Myocyte (in vitro differentiated cells): ENCODE measurements at places on chromosomes 12 and 14. TPM values are rescaled to one million over a fixed set of nuclear protein-coding genes. Genes with fewer than 3 reads are reported as not detected.
A peak's percentile ranks its signal among the peaks of the same experiment; 100 is the strongest.

The FAM186B gene
- 0.10 and 0.27 TPM in 2 replicates for total RNA-seq

The WIF1 gene
- 0.10 and 0.19 TPM in 2 replicates for total RNA-seq

The TAS2R46 gene
- 0.62 TPM in 1 of 2 replicates, not detected in the other for total RNA-seq

The CLEC14A gene
- 0.08 and 0.10 TPM in 2 replicates for total RNA-seq

The PXN gene
- 98.8 and 128 TPM in 2 replicates for total RNA-seq

The SPTLC2 gene
- 10.5 and 11.6 TPM in 2 replicates for total RNA-seq

The BMP4 gene
- total RNA-seq, result 12.7 and 12.9 TPM in 2 replicates

The FAIM2 gene
- 1.9 and 2.3 TPM in 2 replicates for total RNA-seq

The ALG10 gene
- 8.1 and 9.2 TPM in 2 replicates for total RNA-seq

The C14orf39 gene
- total RNA-seq, result 2.1 and 2.2 TPM in 2 replicates

- DNase-seq, result no peak
These were observed 188.8 kb downstream of the ESRRB start for GRCh38 chr14:76564471-76565422.

DNA sequence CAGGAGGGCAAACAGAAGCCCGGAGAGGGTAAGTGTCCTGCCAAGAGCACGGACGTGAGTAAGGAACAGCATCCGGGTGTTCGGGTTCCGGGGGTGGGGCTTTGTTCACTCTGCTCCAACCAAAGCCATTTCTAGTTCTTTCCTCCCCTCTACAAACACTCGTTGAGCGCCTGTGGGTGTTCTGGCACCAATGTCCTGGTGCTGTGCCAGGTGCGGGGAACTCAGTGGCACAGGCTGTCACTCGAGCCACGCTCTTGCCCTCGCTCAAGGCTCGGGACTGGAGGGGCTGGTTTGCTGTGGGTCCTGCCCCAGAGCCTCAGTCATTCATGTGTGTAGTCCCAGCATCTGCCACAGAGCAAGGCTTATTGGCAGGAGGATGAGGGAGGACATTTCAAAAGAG, 157.5 kb downstream of the CALM1 start:
- no peak for DNase-seq

GRCh38 chr12:49567302-49567610, 686 bp downstream of the MCRS1 start:
- DNase-seq, result no peak

DNA sequence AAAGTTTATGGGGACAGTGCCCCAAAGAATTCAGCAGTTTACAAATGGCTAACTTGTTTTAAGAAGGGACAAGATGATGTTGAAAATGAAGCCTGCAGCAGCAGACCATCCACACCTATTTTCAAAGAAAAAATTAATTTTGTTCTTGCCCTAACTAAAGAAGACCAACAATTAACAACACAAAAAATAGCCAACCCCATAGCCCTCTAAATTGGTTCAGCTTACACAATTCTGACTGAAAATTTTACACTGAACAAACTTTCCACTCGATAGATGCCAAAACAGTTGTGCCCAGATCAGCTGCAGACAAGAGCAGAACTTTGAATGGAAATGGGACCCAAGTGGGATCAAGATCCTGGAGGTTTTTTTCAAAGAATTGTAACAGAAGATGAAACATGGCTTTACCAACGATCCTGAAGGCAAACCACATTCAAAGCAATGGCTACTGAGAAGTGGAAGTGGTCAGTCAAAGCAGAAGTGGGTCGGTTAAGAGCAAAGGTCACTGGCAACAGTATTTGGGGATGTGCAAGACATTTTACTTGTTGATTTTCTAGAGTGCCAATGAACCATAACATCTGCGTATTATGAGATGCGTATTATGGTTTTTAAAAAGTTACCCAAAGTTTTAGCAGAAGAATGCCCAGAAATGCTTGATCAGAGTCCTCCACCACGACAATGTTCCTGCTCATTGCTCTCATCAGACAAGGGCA, 30.0 kb downstream of the SLC39A9 start:
- no peak for DNase-seq

DNA sequence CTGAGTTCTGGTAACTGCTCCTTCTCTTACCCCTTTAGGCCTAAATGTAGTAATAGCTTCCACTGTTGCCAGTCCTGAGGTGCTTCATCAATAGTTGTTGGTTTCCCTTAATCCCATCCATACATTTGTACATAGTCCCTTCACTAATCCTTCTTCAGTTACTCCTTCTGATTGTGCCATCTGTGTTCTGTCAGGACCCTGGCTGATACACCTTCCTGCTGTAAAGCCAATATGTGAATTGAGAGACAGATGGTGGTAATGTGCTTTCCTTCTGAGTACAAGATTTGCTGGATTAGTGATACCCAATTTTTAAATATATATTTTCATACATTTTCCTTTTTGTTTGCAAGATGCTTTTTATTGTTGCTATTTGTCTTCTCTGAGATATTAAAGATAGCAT, 66.4 kb downstream of the OTOGL start:
- no peak for DNase-seq

- DNase-seq, result no peak
These were observed 1.0 kb downstream of the SOS2 start for GRCh38 chr14:50230401-50230700.

- peak; percentile 3 for DNase-seq
These were observed 21.1 kb upstream of the PPP2R5E start for GRCh38 chr14:63564318-63564717.

DNA sequence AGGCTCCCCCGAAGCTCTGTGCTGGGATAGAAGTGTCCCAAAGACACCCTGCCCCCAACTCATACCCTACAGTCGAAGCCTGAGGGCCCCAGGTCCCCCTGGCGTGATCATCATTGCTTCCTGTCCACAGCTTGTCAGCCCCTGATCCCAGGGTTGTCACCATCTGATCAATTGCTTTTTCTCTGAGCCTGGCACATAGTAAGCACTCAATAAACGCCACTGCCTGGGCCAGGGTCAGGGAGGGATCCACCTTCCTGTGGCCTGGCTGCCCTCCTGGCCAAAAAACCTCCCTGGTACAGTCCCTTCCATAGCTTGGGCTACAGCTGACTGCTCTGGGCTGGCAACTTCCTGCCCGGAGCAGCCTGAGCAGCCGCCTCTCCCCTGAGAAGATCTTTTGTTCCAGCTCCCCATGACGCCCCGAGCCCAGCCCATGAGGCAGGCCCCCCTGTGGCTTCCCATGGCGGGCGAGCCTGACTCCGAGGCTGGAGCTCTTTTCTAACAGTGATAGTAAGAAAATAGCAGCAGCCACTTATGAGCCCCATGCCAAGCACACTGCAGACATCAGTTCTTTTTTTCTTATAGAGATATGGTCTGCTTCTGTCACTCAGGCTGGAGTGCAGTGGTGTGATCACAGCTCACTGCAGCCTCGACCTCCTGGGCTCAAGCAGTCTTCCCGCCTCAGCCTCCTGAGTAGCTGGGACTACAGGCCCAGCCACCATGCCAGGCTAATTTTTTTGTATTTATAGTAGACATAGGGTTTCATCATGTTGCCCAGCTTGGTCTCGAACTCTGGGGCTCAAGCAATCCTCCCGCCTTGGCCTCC, 6.5 kb downstream of the SH2B3 start:
- peak; percentile 74 for DNase-seq

- DNase-seq, result no peak
These were observed 48.5 kb upstream of the CPM start for GRCh38 chr12:68981516-68981915.

DNA sequence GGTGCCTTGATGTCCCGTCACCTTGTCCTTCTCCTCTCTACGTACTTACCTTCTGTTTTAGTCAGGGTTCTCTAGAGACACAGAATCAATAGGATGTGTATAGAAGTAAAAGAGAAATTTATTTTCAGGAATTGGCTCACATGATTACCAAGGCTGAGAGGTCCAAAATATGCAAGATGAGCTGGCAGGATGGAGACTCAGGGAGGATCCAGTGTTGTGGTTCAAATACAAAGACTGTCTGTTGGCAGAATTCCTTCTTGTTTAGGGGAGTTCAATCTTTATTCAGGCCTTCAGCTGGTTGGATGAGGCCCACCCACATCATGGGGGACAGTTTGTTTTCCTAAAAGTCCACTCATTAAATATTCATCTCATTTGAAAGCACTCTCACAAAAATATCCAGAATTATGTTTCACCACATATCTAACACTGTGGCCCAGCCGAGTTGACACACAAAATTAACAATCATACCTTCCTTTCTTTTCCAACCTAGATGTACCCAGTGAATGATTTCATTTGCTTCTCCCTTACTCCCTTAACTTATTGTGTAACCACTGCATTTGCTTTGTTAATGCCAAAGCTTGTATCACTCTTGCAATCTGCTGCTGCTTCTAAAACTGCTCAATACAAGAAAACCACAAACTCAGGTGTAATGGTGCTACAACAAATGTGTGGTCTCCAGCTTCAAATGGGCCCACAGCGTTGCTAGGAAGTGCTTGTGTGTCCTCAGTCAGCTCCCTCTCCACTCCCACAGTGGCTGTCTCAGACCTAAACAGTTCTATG, 195.4 kb upstream of the ARHGAP5 start:
- DNase-seq, result peak; percentile 13

- no peak for DNase-seq
These were observed 56.7 kb downstream of the TTC7B start for GRCh38 chr14:90759370-90760077.

DNA sequence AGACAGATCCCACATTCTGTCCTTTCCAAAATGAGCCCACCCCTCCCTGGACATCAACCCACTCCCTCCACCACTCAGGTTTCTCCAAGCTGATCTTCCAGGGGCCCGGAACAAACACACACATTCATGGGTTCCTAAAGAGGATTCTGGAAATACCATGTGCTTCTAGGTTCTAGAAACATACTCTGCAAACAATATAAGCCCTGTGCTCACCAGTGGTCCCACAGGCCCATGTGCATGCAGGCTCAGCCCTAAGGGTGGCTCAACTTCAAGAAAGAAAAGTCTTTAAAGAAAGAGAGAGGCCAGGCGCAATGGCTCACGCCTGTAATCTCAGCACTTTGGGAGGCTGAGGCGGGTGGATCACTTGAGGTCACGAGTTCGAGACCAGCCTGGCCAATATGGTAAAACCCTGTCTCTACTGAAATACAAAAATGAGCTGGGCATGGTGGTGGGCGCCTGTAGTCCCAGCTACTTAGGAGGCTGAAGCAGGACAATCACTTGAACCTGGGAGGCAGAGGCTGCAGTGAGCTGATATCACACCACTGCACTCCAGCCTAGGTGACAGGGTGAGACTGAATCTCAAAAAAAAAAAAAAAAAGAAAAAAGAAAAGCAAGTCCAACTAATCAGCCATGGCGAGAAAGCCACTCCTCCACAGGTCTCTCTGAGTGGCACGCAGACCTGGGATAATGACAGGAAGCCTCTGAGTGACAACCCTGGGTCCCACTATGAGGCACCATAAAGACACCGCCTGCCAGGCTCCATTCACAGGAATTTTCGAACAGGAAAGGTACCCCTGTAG, 59.5 kb upstream of the PNMA1 start:
- DNase-seq, result no peak

GRCh38 chr12:110582276-110583136, 612 bp downstream of the PPTC7 start:
- peak; percentile 72 for DNase-seq

- DNase-seq, result no peak
These were observed 142.4 kb downstream of the ZFP36L1 start for GRCh38 chr14:68650404-68650994.

- no peak for DNase-seq
These were observed 6.0 kb downstream of the MTERF2 start for GRCh38 chr12:106980944-106981343.

DNA sequence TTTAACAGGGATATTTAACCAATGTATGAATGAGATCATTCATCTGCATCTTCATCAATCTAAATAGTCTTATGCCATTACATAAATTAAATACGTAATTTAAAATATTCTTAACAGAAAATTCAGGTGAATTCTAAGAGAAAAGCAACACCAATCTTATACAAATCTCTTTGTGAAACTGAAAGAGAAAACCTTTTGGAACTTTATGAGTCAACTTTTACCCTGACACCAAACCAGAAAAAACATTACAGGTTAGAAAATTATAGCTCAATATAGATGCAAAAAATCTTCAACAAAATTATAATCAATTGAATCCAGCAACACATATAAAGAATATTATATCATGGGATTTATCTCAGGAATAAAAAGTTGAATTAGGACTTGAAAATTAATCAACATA, 3.4 kb downstream of the GLIPR1L1 start:
- no peak for DNase-seq

- DNase-seq, result peak; percentile 70
These were observed 217.3 kb upstream of the EEA1 start for GRCh38 chr12:93146263-93146939.

DNA sequence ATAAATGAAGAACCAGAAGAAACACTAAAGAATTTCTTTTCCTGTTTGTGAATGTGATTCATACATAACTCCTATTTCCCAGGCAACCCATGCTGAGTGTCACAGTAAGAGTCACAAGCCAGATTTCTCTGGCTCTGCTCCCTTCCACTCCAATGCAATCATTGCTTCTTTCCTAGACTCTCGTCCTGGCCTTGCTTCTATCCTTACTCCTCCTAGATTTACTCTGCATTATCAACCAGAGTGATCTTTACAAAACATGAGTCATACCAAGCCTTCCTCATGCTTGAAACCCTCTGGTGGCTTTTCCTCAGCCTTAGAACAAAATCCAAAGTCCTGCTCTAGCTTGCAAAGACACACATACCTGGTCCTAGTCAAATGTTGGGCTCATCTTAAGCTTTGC, 13.3 kb downstream of the IL22 start:
- DNase-seq, result peak; percentile 23

DNA sequence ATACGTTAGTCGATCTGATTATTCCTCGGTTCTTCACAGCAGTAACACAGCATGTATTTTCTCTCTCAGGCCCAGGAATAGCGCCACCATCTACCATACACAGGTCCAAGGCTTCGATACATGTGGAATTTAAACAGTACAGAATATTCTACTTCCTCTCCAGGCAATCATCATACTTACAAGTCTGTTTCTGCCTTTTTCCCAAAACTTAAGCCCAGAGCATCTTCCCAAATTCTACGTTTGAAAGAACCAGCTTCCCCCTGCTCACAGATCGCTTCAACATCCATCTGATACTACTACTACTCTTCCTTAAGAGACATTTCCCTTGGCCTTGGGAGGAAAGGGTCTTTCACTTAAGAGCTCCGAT, 626 bp downstream of the TXNDC16 start:
- DNase-seq, result peak; percentile 6

- DNase-seq, result peak; percentile 9
These were observed 47.1 kb downstream of the SEC23A start for GRCh38 chr14:39055786-39056474.

DNA sequence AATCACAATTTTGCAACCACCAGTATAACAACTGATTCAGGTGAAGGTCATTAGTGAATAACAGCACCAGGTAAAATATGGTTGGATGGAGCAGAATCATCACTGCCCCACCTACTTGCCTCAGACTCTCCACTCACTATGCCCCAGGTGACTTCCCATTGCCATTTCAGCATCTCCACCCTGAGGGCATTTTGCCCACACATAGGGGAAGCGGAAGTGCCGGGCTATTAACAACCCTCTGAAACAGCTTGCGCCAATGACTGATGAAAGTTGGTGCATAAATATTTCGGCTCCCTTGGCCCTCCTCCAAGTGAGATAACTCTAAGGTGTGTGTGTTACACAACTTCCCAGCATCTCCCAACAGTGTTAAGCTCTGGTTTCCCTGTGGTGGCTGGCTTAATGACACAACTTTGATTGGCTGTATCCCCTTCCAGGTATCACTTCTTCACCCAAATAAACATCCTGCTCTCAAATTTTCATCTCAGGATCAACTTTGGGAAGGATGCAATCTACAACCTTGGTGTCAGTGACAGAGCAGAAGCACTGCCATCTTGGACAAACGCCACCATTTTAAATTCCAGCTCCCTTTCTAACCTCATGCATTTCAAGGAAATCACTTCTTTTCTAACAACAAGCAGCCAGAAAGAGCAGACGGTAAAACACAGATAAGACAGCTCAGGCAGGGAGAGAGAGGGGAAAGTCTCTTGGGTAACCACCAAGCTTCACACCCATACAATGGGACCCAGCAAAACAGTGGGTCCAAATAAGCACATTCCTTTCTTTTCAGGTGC, 73.6 kb upstream of the PPP2R5C start:
- no peak for DNase-seq
